Activated T-cell treated with anti-CD3 and anti-CD28 coated beads for 1 hour (primary cell): ENCODE measurements at places on chromosomes 16 and 17.

DNA sequence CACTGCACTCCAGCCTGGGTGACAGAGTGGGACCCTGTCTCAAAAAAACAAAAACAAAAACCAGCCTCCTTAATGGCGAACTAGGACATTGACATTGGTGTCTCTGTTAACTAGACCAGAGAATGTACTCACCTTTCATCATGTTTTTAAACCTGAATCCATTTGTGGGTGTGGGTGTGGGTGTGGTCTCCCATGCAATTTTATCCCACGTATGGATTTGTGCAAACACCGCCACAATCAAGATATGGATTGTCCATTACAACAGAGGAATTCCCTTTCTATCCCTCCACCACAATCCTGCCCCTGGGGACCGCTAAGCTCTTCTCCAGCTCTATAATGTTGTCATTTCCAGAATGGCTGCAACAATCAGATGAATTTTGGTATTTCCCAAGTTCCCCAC lies 49.9 kb downstream of the DNAH17 start:
- DNase-seq = no peak

DNA sequence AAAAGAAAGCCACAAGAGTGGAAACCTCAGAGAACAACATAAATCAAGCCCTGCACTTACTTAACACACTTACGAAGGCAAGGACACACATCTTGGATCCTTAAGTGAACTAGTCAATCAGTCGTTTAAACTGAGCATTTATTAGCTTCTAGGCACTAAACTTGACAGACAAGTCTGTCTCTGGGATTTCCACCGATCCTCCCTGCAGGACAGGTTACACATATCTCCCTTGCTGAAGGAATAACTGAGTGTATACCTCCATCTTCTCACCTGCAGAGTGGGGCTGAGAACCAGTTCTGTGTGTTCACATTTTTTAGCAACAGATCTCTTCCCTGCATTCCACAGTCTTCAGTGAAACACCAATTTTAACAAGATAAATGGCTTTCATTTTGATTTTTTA lies 8.9 kb downstream of the GP2 start:
- DNase-seq = no peak

DNA sequence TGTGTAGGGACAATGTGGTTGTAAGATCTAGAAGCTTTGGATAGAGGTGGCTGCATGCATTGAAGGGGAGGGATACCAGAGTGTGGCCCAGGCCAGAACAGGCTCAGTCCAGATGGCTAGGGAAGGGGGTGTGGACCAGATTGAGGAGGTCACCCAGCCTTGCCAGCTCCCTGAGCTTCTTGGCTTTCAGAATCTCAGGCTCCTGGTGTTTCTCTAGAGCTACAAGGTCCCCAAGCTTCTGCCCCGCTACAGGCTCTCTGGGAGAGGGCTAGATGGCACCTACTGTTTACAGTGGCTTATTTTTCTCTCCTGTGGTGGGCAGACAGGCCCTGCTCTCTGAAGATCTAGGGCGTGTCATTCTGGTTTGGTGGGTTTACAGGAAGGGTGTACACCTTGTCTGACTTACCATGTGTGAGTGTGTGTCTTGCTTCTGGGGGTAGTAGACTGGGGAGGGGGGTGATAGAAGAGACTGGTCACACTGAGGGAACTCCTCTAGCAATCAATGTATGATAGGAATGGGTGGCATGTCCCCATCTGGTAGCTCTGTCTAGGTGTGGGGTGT lies 1.1 kb downstream of the RARA start:
- no peak for DNase-seq

DNA sequence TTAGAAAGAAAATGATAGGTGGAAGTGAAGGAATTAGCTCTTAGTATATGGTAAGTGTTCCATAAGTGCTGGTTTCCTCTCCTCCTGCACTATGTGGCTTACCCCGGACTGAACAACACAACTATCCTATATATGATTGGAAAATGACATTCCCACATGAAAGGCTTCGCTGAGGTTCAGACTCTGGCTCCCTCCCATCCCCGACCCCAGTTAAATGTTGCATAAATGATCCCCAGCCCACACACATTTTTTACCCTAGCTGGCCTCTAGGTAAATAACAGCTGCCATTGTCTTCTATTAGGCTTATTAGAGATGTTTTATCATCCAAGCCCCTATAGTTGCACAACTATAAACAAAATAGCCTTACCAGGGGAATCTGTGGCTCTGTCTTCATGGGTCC lies 495.6 kb upstream of the CDH11 start:
- no peak for DNase-seq

- DNase-seq = no peak
These were observed 9.7 kb downstream of the RHBDL3 start for GRCh38 chr17:32275060-32276042.

DNA sequence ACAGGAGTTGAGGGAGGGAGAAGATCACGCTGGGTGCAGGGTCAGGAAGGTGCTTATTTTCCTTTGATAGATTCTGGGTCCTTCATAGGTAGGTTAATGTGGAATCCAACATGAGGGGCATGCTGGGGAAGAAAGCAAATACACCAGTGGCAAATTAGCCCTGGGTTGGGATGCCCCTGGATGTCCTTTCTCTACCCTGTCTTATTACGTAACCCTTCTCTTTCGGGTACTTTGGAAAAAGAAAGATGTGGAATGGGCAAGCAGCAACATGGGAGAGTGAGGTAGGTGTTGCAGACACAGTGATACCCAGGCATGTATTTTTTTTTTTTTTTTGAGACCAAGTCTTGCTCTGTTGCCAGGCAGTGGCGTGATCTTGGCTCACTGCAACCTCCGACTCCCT lies 9.1 kb downstream of the SLC7A6 start:
- DNase-seq = no peak
